ENCODE measurements at places on chromosomes 5 and 9.

DNA sequence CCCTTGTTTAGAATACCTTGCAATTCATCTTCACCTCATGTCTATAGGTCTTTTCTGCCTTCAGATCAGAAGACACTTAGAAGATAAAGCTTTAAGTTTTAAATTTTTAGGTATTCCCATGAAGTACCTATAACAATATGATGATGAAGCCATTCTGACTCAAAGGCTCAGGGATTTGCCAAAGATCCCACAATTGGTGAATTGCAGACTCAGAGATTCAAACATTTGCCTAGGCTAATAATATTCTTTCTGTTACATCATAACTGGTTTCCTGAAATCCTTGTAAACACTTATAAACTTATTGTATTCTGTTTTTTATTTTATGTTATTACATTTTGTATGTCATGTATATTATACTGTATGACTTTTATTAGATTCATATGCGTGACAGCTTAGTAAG lies 62.8 kb upstream of the ZFAND5 start:
- no peak for DNase-seq

DNA sequence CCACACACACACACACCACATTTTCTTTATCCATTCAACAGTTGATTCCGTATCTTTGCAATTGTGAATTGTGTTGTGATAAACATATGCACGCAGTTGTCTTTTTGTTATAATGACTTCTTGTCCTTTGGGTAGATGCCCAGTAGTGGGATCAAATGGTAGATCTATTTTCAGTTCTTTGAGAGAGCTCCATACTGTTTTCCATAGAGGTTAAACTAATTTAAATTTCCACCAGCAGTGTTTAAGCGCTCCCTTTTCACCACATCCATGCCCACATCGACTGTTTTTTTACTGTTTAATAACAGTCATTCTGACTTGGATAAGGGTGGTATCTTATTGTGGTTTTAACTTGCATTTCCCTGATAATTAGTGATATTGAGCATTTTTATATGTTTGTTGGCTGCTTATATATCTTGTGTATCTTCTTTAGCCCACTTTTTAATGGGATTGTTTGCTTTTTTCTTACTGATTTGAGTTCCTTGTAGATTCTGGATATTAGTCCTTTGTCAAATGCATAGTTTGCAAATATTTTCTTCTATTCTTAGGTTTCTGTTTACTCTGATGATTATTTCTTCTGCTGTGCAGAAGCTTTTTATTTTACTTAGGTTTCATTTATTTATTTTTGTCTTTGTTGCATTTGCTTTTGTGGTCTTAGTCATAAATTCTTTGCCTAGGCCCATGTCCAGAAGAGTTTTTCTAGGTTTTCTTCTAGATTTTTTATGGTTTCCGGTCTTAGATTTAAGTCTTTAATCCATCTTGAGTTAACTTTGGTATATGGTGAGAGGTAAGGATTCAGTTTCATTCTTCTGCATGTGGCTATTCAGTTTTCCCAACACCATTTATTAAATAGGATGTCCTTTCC lies 82.4 kb downstream of the SH3RF2 start:
- no peak for DNase-seq

DNA sequence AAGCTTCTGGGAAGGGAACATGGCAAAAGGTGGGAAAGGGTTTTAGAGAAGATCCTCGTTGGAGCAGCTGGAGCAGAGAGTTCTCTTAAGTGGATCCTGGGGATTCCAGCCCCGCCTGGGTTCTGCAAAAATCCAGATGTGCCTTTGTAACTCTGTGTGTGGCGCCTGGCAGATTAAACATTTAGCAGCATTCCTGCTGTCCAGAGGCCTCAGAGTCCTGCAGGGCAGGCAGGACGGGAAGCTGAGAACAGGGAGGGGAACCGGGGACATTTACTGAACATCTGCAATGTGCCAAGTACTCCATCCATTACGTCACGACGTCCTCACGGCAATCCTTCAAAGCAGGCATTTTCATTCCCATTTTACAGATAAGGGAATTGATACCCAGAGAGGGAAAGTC lies 6.0 kb downstream of the EIF4E1B start:
- no peak for DNase-seq

DNA sequence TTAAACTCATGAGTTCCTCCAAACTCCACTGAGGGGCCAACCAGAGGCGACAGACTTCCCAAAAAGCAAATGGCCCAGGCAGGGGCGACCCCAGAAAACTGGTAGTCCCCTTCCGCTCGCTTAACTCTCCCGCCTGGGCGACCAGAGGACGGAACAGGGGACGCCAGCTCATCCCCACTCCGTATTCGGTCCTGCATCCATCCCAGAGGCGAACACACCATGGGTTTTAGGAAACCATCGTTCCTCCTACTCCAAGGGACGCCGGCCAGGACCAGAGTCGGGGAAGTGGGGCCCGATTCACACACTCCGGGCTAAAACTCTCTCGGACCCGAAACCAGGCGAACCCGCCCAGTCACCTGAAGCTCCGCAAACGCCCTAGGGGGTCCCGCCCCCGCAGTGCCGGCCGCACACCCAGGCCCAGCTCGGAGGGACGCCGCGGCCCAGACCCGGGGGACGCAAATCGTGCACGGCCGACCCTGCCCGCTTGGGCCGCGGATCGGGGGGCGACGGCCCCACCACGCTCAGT lies 478 bp downstream of the TEX10 start:
- no peak for DNase-seq
